ENCODE measurements at places on chromosomes 13 and 19.

DNA sequence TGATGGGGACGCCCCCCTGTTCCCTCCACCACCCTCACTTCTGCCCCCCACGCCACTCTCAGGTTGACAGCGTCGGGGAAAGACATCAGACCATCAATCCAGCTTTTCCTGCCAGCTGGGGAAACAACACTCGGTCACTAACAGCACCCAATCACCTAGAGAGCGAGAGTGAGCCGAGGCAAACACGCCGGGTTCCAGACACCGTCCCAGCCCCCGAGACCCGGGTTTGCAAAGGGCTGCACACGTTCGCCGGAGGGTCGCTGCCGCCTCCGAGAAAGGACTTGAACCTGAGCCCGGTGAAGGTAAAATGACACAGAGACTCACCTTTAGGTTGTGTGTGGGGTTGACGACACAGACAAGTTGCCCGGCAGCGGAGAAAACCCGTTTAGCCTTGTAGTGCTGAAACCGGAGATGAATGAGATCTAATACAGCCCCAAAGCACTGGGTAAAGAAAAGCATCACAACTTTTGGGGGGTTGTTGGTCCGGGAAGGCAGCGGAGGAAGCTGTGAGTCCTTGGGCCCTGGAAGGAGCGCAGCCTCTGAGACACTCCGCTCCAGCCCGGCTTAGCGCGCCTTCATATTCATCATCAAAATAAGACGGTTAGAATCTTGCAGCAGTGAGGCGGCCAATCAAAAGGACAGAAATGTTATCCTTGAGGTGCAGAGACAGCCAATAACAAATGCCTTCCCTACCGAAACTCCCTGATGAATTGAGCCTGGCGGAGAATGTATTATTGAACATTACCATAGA lies at the start of gene SIAH3:
Gene SIAH3, minus strand, starts transcription at position 583 of the 751 bp plus-strand sequence. Its CDS starts 124 bp downstream, at position 459.
- DNase-seq: peak; percentile 18

DNA sequence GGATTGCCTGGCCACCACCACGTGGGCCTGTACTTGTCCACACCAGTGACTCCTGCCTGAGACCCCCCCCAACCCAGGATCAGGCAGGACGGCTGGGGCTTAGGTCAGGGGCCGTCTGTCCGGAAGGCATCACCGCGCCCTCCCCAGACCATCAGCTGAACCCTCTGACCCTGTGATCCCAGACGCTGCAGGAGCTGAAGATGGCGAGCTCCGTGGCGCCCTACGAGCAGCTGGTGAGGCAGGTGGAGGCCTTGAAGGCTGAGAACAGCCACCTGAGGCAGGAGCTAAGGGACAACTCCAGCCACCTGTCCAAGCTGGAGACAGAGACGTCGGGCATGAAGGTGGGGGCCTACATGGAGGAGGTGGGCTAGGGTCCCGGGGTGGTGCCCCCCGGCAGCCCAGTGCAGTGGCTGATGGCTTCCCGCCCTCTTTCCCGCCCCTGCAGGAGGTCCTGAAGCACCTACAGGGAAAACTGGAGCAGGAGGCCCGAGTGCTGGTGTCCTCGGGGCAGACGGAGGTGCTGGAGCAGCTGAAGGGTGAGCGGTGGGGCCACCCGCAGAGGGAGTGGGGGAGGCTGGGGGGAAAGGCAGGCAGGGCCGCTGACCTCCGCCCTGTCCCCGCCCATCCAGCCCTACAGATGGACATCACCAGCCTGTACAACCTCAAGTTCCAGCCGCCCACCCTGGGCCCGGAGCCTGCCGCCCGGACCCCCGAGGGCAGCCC lies 3.0 kb downstream of the APC2 start:
- DNase-seq: no peak

DNA sequence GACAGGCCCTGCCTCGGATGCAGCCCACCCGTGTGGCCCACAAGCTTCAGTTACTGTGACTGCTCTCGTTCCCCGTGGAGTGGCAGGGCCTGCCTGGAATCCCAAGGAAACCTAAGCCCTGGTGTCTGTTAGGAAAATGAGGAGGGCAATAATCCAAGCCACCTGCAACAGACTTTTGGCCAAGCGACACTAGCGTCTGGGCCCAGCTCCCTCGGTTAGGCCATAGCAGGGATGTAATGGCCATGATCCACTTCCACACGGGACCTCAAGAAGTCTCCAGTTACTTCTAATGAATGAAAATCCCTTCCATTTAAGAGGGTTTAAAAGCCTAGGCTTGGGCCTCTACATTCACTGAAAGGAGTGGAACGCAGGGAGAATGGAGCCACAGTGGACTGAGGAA lies 8.9 kb downstream of the ZC3H4 start:
- DNase-seq: no peak

- no peak for DNase-seq
Observed at GRCh38 chr13:20241593-20241992, 9.5 kb upstream of the GJB6 start.

DNA sequence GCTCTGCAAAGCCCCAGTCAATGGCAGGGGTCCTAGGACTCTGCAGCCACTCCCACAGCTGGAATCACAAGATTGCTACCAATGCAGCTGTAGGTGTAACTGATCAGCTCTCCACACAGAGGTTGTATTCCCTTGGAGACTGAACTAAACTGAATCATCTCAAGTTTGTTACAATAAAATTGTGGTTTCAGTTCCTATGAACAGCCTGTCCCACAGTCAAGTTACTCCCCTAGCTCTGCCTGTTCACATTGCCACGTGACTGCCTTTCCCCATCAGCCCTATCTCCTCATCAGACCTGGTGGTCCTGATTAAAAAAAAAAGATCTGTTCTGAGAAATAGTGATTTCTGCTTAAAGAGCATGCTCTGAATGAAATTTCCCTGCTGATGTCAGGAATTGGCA lies 287.9 kb upstream of the NBEA start:
- DNase-seq: no peak

DNA sequence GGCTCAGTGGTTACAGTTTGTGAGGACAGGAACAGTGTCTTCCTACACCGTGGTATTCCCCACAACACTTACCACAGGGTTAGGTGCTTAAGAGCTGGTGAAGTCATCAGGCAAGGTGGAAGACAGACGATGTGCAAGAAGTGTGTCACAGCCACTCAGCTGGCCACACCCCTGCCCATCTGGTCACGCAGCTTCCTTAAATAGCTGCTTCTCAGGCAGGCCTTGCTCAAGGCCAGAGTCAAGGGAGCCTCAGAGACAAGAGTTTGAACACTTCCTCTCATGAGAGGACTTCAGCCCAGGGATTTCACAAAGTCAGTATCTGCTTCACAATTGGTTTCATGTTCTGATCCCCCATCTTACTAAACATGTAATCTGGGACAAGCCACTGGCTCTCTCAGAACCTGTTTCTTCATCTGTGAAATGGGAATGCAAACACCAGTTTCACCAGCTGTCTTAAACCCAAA lies 80.3 kb upstream of the FRY start:
- DNase-seq: no peak

- DNase-seq: no peak
Observed at GRCh38 chr19:34104096-34104495, 68.2 kb upstream of the LSM14A start.

DNA sequence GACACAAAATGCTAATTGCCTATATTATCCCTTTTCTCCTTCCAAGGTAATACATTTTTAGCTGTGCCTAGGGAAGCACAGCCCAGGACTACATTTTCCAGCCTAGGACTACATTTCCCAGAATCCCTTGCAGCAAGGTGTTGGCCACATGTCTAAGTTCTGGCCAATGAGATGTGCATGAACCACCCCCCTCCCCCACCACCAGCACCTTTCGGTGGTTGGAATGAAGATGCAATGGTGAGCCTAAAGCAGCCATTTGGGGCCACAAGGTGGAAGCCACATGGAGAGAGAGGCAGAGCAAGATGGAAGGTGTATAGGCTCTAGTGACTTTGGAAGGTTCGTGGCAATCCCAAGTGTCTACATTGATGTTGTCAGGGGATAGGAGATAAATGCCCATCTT lies 16.2 kb downstream of the UNC13A start:
- peak; percentile 59 for DNase-seq
